AG08395 (cell line): ENCODE measurements at places on chromosomes 11 and 22.

GRCh38 chr11:83285151-83285770, 906 bp downstream of the CCDC90B start:
- no peak for DNase-seq

- no peak for DNase-seq
Observed at GRCh38 chr11:63619967-63620366, 5.7 kb upstream of the PLAAT3 start.

- DNase-seq: no peak
Observed at GRCh38 chr22:43996170-43996980, 27.7 kb upstream of the PARVB start.

GRCh38 chr11:59899532-59899931, 20.9 kb downstream of the OOSP3 start:
- DNase-seq: no peak

DNA sequence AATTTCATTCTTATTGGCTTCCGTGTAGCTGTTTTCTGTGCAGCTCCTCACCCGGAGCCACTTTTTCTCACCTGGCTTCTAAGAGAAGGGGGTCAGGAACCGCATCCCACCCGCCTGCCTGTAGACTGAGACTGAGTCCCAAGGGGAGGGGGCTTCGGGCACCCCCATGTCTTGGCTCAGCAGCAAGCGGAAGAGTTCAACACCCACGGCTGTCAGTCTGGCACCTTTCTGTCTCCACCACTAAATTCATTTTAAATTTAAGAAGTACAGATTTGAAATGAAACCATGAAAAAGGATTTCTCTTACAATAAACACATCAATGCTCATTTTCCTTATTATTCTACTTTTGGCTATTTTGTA, 66.7 kb downstream of the EFCAB6 start:
- DNase-seq: no peak

GRCh38 chr11:12193515-12194336, 83.3 kb downstream of the MICAL2 start:
- no peak for DNase-seq

DNA sequence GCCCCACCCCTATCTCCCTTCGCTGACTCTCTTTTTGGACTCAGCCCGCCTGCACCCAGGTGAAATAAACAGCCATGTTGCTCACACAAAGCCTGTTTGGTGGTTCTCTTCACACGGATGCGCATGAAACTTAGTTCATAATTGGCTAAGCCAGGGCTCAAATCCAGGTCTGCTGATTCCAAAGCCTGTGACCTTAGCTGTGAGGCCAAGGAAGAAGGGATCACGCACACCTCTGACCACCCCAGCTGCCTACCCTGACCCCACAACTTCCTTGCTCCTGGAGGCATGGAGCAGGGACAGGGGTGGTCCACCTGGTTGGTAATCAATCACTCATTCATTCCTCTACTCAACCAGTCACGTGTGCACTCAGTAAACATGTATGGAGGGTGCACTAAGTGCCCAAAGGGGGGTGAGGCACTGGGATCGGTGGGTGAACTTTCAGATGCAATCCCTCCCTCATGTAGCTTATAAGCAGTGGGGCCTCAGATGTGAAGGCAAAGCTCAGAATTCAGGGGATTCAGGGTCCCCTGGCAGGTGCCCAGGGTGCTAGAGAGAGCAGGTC, 10.3 kb downstream of the FXYD2 start:
- no peak for DNase-seq

DNA sequence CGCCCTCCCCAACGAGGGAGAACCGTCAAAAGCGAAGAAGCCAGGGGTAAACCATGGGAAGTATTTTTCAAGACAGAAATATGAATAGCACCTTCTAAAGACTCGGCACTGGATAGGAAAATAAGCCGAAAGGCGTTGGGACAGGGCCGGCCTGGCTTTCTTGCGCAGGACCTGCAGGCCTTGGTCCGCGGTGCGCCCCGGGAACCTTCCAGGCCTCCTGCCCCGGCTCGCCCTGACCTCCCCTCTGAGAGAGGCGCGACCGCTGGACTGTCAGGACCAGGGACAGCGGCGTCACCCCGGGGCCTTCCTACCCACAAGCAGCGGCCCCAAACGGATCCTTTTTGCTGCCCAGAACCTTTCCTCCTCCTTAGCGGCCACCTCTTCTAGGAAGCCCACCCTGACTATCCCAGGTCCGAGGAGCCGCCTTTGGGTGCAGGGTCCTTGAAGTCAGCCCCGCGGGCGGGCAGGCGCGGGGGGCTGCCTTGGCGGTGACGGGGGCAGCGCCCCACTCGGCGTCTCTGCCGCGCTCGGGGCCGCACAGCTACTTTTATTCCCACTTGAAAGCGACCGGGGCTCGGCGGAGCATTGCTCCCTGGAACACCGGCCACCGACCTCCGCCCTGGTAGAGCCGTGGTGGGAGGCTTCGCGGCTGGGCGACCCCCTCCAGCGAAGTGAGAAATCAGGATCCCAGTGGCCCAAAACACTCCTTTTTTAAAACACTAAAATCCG, 650 bp upstream of the MAPK11 start:
- DNase-seq: peak; percentile 72

GRCh38 chr22:26322179-26322905, 106.7 kb upstream of the ASPHD2 start:
- peak; percentile 92 for DNase-seq

- no peak for DNase-seq
Observed at GRCh38 chr11:132134322-132134721, 763.9 kb downstream of the NTM start.

GRCh38 chr11:62851807-62852522, 12.6 kb upstream of the WDR74 start:
- DNase-seq: no peak

- peak; percentile 51 for DNase-seq
Observed at GRCh38 chr22:30822216-30823014, 127.7 kb downstream of the OSBP2 start.

GRCh38 chr11:34114471-34114870, 9.0 kb downstream of the NAT10 start:
- no peak for DNase-seq

DNA sequence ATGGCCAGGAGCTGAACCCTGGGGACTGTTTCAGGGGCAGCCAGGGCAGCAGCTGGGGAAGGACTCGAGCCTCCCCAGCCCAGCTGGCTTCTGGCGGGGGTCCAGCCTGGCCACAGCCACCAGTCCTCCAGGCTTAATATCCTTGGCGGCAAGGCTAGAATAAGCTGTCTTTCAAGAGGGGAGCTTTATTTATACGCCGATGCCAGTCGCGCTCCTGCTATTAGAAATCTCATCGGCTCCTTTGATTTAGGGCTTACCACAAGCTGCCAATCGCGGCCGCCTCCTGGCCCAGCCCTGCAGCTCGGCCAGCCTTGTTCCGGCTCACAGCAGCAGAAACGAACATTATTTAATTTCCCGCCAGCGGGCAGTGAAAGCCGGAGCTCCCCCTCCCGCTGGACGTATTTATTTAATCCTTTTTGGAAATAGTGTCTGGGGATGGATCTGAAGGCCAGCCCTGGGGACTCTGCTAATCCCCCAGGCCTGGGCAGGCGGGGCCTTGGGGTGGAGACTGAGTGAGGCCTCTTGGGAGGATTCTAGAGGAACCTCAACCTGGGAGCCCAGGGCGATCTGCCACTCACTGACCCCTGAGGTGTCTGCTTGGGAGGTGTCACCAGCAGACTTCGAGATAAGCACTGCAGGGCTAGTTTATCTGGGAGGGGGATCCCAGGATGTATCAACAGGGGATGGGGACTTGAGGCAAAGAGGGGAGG, 363.1 kb downstream of the MN1 start:
- DNase-seq: peak; percentile 38

- no peak for DNase-seq
Observed at GRCh38 chr11:122127020-122127419, 11.0 kb upstream of the BLID start.
